Colonic mucosa (tissue), 4 donors: ENCODE measurements at places on chromosomes 1 and 21. TPM values are rescaled to one million over a fixed set of nuclear protein-coding genes. Genes with fewer than 3 reads are reported as not detected.

Gene CELA3A
- 0.56 TPM for total RNA-seq

Gene SLC22A15
- 1.1 TPM for total RNA-seq

Gene HCRTR1
- total RNA-seq = not detected

- peak; percentile 35 for DNase-seq
Measured at GRCh38 chr1:18581420-18581880, 49.2 kb upstream of the PAX7 start.

DNA sequence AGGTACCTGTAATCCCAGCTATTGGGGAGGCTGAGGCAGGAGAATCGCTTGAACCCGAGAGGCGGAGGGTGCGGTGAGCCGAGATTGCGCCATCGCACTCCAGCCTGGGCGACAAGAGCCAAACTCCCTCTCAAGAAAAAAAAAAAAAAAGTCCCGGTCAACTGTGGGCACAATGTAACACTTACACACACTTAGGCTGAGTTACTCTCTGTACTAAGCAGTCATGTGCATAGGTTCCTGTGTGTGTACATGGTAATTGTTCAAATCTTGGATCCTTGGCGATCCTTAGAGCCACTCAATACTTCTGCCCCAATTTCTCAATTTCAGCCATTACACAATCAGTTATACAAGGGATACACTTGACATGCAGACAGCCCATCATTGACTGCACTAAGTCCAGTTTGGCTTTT is 11.6 kb downstream of the SDCCAG8 start:
- DNase-seq = no peak
